Thoracic aorta (tissue), 2 donors: ENCODE measurements at places on chromosomes 6 and 20.

GRCh38 chr6:157637941-157638662 lies 184.9 kb upstream of the SNX9 start:
- DNase-seq, result no peak

- no peak for DNase-seq
Observed at GRCh38 chr20:44711237-44711636, 3.9 kb upstream of the CCN5 start.

GRCh38 chr20:19026901-19027644 lies 185.4 kb upstream of the SLC24A3 start:
- no peak for DNase-seq

DNA sequence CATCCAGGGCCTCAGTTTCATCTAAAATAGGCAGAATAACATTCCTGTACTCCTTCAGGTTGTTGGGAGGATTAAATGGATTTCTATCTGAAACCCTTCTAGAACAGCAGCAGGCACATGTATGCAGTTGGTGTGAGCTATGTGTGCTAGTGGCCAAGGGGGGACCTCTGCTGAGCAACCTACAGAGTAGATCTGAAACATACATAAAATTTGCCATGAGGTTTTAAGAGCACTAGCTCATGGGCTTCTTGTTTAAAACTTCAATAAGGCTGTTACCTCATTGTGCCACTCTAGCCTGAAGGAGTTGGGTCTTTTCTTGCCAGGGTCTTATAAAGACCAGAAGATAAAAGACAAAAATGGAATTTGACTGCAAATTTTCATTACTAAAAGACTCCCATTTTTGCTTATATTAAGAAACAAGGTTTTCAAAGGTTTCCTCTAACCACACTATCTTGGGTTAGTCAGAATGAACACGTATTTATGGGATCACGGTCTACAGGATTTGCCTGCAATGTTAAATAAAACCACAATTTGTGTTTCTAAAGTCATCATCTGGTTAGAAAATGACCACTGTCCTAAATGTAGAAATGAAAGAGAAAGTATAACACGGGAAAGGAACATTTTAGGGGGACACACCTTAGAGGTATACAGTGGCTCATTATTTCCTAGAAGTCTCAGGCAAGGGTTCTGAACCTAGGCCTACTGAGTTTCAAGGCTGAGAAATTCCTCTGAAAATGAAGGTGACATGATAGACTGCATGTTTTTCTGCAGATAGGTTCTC lies 144.9 kb upstream of the OLIG3 start:
- no peak for DNase-seq

DNA sequence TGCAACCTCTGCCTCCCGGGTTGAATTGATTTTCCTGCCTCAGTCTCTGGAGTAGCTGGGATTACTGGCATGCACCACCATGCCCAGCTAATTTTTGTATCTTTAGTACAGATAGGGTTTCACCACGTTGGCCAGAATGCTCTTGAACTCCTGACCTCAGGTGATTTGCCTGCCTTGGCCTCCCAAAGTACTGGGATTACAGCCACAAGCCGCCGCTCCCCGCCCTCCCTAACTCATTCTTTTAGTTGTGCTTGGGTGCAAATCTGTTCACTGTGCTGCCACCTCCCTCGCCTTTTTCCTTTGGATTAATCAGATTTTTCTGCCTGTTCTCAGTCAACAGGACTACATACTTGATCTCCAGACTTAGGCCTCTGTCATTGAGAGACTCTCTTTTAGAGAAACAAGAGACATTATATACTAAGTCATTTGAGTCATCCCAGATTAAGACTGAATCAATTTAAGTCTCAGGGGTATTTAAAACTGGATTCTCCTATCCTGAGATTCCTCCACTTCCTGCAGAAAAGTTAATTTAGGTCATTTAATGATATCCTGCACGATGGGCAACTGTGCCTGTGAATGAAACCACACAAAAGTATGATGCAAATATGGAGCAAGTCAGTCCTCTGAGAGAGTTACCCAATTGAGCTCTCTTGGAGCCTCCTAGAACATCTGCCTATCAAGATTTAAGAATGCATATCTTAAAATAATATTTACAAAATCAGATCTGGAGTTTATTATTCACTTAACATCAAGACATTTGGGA lies 136.1 kb upstream of the THEMIS start:
- DNase-seq, result no peak

DNA sequence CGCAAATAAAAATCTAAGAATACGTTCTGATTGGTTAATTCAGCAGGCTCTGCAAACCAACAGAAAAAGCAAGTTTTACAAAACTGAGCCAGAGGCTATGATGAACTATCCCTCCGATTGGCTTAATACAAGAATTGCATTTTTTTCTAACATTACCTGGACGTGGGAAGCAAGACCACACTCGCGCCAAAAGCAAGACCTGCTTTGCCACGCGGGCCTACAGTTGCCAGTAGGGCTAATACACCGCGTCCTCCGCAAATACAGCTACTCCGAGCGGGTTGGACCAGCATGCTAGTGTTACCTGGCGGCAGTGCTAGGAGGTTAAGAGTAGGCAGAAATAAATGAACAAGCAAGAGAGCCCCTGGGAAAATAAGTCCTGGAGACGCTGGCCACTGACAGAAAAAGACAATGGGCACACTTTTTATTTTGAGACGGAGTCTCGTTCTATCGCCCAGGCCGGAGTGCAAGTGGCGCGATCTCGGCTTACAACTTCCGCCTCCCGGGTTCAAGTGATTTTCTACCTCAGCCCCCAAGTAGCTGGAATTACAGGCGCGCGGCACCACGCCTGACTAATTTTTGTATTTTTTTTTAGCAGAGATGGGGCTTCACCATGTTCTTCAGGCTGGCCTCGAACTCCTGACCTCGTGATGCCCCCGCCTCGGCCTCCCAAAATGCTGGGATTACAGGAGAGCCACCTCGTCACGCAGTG lies 131.9 kb upstream of the BTN3A2 start:
- no peak for DNase-seq

- no peak for DNase-seq
Observed at GRCh38 chr6:2752477-2753109, 1.9 kb upstream of the MYLK4 start.

GRCh38 chr20:50580842-50581544 lies 70.8 kb downstream of the PTPN1 start:
- DNase-seq, result no peak

DNA sequence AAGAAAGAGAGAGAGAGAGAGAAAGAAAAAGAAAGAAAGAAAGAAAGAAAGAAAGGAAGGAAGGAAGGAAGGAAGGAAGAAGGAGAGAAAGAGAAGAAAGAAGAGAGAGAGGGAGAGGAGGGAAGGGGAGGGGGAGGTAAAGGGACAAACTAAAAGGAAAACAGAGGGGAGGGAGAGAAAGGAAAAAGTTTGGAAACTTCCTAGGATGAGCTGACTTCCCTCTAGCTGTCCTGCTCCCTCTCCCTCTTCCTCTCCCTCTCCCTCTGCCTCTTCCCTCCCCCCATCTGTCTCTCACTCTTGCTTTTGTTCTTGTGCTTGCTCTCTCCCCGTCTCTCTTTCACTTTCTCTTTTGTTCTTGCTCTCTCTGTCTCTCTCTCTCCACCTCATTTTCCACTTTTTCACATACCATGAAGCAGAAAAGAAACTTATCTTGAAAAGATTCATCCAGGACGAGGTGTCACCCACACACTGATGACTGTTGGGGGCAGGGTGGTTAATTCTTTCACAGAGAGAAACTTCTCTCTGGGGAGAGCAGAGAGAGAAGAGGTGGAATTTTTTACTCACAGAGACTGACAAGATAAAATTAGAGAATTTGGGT lies 56.4 kb upstream of the DUSP22 start:
- DNase-seq, result no peak
